ENCODE measurements at places on chromosomes 3 and 15.
A peak's percentile ranks its signal among the peaks of the same experiment; 100 is the strongest.

DNA sequence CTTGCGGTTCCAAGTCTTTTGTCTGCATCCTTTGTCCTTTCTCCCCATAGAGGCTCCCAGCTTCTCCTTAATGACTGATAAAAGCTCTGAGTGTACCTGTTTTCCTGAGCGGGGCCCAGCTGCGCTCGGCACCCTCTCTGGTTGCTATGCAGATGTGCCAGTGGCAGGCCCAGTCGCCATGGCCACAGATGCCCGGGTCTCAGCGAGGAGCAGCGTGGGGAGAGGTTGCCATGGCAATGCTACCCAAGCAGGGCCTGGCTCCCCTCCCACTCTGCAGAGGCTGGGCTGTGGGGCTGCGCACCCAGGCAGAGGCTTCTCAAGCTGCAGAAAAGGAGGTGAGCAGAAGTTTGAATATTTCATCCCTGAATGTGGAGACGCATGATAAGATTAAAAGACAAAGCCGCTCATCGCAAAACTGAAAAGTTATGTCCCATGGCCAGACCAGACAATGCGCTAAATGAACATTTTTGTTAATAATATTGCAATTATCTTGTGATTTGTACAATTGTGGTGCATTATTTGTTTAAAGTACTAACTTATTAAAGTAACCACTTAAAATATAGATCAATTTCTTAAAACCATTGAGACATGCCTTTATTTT is 66.1 kb downstream of the TPRA1 start:
- DNase-seq: peak; percentile 15

- no peak for DNase-seq
Measured at GRCh38 chr3:17942856-17943255, 200.4 kb upstream of the TBC1D5 start.

DNA sequence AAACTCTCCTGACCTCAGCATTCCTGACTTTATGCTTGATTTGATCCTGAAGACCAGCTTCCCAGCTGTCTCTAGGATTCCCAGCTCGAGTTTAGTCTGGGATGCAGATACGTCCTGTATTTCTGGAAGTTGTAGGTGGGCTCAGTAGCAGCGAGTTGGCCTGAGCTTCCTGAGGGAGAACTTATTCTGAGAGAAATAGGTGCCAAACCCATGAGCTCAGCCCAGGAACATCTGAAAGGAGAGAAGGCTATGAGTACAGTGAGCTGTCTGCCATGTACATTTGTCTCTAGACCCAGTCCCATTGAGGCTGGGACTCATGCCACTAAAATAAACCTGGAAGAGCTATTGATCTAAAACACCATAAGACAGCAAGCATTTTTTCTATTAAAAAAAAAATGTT is 36.6 kb upstream of the SLC9A9 start:
- DNase-seq: no peak

GRCh38 chr3:43319794-43320193 is 33.5 kb downstream of the SNRK start:
- no peak for DNase-seq

- no peak for DNase-seq
Measured at GRCh38 chr3:195551381-195551978, 8.4 kb upstream of the PPP1R2 start.

GRCh38 chr15:33322091-33322490 is 11.3 kb downstream of the RYR3 start:
- DNase-seq: peak; percentile 8

DNA sequence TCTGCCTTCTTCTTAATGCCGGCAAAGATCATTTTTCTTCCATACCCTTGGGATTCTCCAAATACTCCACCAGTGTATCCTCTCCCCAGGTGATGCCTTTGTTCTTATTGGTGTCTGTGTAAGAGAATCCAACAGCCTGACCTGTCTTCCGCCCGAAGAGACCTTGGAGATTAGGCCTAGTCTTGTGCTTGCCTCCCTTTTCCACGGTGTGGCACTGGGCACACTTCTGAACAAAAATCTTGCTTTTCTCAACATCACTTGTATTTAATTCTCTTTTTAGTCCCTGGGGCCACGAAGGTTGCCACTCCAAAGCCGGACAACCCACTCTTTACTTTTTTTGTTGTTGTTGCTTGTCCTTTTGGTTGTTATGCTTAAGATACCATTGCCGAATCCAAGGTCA is 14.0 kb upstream of the EMC3 start:
- DNase-seq: no peak

DNA sequence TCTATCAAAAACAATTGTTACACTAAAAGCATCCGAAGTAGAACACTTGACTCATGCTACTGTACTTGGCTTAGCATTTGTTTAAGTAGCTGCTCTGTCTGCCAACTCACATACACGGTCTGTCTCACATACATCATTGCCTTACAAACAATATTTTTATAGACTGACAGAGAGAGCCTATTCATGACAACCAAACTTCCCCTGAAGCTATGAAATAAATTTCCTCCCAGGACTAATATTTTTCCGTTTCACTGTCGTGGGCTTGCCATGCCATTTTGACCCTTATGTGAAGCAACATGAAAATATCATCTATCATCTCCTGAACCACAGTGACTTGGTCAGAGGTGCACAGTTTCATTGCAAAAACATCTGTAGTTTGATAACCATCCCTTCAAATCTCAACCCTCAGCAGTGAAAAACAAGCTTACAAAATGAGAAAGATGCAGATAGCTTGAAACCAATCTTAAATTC is 66.5 kb upstream of the PYGO1 start:
- DNase-seq: no peak

GRCh38 chr3:111594205-111594604 is 941 bp downstream of the ZBED2 start:
- DNase-seq: no peak

DNA sequence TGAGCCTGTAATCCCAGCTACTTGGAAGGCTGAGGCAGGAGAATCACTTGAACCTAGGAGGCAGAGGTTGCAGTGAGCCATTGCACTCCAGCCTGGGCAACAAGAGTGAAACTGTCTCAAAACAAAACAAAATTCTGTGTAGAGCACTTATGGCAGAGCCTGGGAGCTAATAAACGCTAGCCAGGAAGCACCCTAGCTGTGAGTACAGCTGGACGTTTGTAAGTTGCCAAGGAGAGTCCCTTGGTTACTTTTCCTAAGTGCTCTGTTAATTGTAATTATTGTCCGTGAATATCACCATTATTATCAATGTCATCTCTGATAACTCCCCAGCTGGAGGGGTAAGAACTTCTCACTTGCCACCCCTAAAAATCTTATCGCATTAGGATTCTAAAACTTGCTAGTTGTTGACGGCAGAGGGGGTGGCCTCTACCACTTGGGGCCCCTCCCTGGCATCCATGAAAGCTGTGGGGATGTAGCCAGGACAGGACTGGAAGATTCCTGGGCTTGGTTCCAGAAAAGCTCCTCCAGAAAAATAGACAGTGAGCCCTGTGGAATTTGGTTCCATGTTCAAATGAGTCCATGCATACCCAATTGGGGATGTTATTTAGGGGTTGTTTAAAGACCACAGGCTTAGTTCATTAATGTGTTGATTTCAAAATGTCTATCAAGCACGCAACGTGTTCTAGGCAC is 9.9 kb upstream of the KLHL25 start:
- DNase-seq: no peak

- DNase-seq: no peak
Measured at GRCh38 chr3:39327746-39328349, 1.7 kb upstream of the CCR8 start.

- DNase-seq: no peak
Measured at GRCh38 chr3:61664105-61664482, 102.7 kb downstream of the PTPRG start.

DNA sequence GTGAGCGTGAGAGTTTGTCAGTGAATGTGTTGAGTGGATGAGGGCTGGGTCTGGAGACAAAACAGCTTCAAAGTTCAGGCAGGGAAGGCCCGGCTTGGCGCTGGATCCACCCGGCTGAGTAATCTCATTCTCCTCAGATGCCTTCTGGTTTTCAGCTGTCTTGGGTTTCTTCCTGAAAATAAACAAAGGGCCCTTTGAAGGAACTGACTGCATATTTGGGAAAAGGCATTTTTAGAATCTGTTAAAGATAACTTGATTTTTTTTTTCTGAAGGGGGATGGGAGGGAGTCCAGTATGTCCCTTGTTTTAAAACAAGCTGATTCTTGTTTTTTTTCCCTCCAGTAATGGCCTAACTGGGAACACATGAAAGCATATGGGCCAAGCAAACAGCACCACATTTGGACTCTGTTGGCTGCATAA is 86.4 kb downstream of the TIGIT start:
- DNase-seq: peak; percentile 83

DNA sequence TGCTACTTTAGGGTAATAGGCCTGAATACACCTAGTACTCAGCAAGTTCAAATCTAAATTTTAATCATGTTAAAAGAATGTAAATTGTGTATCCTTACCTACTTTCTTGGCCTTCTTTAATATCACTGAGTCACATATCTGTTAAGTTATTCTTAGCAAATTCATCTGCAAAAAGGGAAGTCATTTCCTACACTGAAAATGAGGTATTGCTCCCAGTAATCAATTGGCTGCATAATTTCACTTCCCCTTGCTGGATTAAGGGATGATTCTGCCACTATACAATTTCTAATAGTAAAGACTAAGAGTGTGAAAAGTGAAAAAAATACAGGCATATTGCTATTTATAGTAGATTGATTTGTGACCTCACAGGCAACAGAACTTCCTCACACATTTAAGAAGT is 47.8 kb downstream of the CCDC54 start:
- DNase-seq: no peak

- DNase-seq: no peak
Measured at GRCh38 chr3:182726258-182727142, 66.8 kb upstream of the ATP11B start.

- DNase-seq: no peak
Measured at GRCh38 chr3:280681-281080, 84.1 kb downstream of the CHL1 start.
